Activated naive CD8-positive, alpha-beta T cell treated with anti-CD3 and anti-CD28 coated beads, Interleukin-2, amount 50 U/mL, for 24 hours (primary cell): ENCODE measurements at places on chromosomes 1 and 21.

DNA sequence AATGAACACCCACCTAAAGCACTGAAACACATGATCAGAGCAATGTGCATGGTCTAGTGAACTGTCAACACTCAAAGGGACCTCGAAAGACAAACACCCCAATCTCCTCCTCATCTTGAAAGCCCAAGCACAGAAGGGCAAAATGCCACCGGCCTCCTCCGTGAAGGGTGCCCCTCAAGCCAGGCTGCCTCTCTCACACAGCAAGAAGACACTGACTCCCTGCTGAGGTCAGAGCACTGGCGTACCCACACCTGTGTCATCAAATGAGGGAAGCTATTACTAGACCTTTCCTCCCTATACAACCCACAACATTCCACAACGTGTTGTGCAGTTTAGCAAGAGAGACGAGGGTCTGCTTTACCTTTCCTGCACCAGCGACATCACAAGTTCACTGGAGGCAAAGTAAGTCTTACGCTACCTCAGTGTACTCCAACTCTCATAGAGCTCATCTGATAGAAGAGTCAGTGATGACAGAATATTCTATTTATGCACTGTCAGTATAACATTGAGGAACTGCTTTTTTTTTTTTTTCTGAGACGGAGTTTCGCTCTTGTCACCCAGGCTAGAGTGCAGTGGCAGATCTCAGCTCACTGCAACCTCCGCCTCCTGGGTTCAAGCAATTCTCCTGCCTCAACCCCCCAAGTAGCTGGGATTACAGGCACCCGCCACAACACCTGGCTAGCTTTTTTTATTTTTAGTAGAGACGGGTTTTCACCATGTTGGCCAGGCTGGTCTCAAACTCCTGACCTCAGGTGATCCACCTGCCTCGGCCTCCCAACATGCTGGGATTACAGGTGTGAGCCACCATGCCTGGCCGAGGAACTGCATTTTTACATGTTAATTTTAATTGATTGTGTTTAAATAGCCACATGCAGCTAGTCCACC is 3.3 kb downstream of the SH3BP5L start:
- no peak for DNase-seq

- DNase-seq = no peak
These were observed 18.3 kb downstream of the GPR137B start for GRCh38 chr1:236160540-236161127.

DNA sequence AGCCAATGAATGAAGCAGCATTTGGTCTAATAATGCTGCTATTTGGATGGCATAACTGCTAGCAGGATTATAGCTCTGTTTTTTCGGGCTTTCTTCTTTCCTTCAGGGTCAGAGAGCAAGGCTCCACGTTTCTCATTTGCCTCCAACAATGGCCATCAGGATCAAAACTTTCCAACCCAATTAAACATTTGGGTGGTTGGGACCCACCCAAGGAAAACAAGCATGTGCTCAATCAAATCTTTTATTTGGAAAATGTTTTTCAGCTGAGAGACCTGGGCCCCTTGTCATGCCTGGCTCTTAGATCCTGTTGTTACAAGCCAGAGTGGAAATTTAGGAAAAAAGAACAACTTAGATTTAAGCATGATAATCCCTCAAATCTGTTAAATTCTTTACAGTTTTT is 373.1 kb upstream of the USP24 start:
- DNase-seq = no peak

- DNase-seq = no peak
These were observed 4.5 kb upstream of the NCMAP start for GRCh38 chr1:24551290-24551959.

DNA sequence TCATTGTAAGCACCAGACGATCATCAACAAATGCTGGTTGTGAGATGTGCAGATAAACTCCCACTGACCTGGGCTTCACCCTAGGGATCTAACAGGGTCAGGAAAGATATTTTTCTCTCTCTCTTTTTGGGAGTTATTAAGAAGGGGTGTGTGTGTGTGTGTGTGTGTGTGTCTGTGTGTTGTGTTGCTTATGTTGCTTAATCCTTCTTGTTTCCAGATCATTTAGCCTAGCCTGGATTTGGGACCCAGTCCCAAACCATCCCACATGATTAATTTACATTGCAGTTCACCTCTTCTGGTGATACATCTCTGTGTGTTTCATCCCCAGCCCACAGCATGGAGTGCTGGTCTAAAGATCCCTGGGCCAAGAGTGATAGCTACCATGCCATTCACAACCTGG is 122.8 kb upstream of the IPO9 start:
- no peak for DNase-seq
